ENCODE measurements at places on chromosomes 16 and 17.

- no peak for DNase-seq
These were observed 224.7 kb upstream of the ASIC2 start for GRCh38 chr17:33517746-33518145.

DNA sequence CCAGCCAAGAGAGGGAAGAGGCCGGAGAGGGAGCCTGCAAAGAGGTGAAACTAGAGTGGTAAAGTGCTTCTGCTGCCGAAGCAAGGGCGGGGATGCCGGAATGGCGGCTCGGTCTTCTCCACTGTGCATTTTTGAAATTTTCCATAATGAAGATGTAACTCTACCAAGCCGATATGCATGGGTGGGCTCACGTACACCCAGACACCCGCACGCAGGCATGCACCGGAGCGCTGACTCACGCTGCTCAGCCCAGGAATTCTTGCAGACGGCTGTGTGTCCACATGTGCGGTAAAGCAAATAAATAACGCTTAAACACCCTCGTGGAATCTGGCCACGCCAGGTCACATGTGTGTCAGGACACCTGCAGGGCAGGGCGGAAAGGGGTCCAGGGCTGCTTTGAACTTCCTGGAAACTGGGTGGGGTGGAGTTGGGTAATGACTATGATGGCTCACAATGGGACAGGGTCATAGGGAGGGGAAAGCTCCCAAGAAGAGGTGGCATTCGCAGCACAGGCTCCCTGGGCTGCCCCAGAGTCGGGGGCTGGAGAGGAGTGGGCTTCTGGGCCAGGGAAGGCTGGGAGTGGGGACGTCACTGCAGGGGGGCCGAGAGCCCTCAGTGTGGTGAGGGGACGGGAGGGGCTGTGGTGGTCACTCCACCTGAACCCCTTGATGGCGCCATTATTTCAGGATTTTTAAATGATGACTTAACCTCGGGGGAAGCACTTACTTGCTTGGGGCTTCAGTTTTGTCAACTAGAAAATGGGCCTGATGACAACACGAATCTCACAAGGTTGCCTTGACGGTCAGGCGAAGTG, 265.5 kb downstream of the PARN start:
- DNase-seq, result no peak

GRCh38 chr16:16062023-16062937, 112.9 kb downstream of the ABCC1 start:
- peak; percentile 15 for DNase-seq

DNA sequence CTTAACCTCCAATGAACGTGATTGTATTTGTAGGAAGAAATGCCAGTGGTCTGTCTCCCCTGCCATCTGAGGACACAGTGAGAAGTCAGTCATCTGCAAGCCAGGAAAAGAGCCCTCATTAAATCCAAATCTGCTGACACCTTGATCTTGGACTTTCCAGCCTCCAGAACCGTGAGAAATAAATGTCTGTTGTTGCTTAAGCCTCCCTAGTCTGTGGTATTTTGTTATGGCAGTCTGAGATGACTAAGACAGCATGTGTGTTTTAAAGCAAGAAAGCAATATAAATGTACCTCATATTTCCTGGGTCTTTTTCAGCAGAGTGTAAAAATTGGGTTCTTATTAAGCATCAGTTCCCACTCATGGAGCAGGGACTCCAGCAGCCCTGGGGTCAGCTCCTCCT, 177.9 kb upstream of the NLRP1 start:
- no peak for DNase-seq

DNA sequence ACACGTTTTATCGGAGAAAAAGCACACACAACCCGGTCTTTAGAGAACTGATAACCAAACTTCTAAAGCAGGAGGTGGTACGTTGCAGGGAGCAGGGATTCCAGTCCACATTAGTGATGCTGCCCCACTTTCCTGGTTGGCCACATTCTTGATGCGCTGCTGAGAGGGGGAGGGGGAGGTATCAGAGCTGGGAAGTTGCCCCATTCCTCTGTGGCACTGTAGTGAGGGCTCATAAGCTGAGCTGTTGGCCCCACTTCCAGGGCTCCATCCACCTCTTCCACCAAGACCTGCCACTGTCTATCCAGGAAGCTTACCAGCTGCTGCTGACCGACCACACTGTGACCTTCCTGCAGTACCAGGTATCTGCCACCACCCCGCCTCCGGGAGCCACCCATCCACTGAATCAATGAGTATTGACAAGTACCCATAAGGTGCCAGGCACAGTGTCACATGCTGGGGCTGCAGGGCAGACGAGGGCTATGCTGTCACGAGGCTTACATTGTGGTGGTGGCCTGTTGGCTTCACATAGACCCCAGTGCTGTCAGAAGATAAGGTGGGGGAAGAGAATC, 1.1 kb downstream of the TSEN54 start:
- peak; percentile 30 for DNase-seq

- DNase-seq, result no peak
These were observed 121.7 kb downstream of the SLC39A11 start for GRCh38 chr17:72970797-72971196.

GRCh38 chr17:79590523-79590860, 20.4 kb downstream of the RBFOX3 start:
- DNase-seq, result no peak

DNA sequence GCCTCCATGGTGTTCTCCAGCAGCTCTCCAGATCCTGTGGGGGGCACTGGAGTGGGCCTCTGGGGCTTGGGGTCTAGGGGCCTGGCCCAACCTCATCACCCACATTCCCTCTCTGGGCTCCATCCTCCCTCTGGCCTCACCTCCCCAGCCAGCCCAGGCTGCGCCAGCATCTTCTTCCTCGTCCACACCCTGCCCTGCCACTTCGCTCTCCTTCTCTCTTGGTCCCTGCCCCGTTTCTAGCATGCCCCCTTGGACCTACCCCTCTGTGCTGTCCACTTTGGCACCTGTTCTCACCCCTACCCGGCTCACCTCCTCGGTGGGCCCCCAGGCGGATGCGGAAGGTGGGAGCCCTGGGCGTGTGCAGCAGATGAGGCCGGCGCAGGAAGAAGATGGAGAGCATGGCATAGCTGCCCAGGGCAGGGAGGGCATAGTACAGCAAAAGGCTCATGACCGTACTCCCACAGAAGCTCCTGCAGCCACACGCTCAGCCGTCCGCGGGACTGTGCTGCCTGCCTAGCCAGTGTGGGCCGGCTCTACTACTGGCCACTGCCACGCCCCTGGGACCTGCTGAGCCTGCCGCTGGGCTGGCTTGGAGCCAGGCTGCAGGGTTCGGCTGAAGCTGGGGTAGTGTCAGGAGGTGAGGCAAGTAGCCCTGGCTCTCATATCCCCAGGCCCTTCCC, at the start of gene GDPD3:
TSS of gene GDPD3 (minus strand) at position 507 of the 680 bp plus-strand sequence. CDS start at position 448, 59 bp downstream.
- no peak for DNase-seq

- DNase-seq, result no peak
These were observed 90.6 kb upstream of the CIBAR2 start for GRCh38 chr16:85202631-85203461.

GRCh38 chr17:74199306-74200092, 4.0 kb upstream of the RPL38 start:
- peak; percentile 57 for DNase-seq

- DNase-seq, result no peak
These were observed 584 bp downstream of the TCAP start for GRCh38 chr17:39665642-39666224.

GRCh38 chr17:7217113-7217987, 2.3 kb downstream of the DLG4 start:
- no peak for DNase-seq

GRCh38 chr16:48734220-48734619, 124.2 kb upstream of the N4BP1 start:
- no peak for DNase-seq

DNA sequence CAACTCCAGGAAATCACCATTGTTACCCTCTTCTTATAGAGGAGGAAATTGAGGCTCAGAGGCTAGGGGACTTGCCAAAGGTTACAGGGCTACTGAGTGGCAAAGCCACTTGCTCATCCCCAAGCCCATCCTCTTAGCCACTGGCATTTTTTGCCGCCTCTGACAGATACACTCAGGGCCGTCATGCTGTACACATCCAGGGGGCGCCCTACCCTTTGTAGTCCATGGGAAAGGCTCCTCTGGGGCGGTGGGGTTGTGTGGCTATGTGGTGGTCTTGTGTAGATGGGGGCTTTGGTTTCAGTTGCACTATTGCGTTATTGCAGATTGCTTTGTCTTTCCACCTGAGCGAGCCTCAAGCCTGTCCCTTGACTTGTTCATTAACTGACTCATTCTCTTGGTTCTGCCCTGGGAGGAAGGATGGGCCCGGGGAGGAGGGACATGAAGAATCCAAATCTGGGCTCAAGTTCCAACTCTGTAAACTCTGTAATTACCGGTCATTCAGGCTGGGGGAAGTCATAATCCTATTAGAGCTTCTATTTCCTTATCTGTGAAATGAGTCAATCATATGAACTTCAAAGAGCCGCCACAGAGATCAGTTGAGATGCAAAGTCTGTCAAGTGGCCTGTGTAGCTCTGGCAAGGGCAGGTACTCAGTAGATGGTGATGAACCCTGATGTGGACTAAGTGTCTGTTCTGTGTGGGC, 2.8 kb downstream of the NOS2 start:
- DNase-seq, result no peak

- DNase-seq, result no peak
These were observed 145.6 kb downstream of the AATF start for GRCh38 chr17:37094391-37094790.

GRCh38 chr17:962670-963069, 16.9 kb downstream of the NXN start:
- DNase-seq, result no peak

DNA sequence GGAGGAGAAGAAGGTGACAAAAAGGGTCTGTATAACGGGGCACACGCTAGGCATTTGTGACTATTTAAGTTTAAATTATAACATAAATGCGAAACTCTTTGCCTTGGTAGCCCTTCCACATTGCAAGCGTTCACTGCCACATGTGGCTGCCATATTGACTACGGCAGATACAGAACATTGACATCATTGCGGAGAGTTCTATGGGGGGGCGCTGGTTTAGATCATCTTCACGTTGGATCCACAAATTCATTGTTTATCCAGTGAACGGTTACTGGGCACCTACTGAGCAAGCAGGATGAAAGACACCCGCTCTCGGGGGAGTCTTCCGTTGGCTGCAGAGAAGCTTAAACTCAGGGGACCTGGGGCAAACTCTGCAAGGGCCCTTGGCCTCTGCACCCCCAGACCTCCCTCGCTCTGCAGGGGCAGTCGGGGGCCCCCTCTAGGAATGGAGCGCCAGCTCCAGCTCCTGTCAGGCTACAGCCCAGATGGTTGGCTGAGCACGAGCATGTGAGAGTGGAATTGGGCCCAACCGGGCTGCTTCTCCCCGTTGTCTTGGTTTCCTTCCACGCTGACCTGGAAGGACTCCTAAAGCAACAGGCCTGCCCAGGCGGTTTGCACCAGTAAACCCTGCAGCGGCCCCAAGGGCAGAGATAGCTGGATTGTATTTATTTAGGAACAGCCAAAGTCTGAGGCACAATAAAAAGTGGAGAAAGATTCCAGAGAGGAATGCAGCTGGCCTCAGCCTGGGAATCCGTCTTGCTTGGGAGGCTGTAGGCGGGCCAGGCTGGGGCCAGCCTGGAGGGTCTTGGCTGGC, 172.2 kb downstream of the SEC14L1 start:
- no peak for DNase-seq

DNA sequence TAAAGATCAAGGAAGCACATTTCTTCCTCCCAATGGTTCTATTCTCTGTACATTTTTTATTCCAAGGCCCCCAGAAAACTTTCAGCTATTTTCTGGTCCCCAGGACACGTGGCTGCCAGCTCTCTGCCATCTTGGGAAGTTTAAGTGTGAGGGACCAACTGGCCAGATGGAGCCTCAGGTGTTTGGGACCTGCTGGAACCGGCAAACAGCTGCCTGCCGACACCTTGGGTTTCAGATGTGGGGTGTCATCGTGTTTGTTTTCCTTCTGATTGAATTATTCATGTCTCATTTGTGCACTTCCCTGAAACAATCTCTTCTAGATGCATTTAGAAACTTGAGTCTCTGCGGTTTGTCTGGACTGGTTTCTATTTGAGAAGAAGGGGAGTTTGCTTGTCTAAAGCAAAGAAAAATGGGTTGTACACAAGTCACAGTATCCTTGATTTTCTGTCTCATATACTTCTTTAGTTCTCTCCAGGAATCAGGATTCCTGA, 386.5 kb downstream of the SLC39A11 start:
- no peak for DNase-seq

DNA sequence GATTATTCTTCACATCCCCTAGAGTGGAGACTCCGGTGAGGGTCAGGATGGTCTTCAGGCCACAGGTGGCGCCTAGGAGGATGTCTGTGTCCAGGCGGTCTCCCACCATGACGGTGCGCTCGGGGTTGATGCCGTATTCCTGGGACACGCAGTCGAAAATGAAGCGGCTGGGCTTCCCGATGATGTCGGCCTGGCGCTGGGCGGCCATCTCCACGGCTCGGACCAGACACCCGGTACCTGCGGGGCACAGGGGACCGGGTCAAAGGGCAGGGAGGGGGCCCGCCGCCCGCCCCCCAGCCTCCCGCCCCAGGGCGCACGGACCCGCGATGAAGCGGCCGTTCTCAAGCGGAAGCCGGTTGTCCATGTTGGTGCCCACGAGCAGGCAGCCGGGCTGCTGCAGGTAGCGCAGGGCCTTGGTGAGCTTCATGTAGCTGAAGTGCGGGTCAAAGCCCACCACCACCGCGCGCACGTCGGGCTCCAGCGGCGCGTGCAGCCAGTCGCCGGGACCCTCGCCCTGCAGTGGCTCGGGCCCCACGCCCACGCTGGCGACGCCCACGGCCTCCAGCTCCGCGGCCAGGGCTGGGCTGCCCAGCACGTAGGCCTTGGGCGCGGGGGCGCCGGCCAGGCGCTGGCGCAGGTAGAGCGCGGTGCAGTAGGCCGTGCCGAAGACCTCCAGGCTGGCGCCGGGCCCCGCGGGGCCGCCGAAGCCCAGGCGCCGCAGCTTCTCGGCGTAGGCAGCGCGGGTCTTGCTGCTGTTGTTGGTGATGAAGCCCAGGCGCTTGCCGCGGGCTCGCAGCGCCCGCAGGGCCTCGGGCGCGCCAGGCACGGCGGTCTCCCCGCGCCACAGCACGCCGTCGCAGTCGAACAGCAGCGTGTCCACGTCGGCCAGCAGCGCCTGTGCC, 572 bp downstream of the PGP start:
- DNase-seq, result no peak

DNA sequence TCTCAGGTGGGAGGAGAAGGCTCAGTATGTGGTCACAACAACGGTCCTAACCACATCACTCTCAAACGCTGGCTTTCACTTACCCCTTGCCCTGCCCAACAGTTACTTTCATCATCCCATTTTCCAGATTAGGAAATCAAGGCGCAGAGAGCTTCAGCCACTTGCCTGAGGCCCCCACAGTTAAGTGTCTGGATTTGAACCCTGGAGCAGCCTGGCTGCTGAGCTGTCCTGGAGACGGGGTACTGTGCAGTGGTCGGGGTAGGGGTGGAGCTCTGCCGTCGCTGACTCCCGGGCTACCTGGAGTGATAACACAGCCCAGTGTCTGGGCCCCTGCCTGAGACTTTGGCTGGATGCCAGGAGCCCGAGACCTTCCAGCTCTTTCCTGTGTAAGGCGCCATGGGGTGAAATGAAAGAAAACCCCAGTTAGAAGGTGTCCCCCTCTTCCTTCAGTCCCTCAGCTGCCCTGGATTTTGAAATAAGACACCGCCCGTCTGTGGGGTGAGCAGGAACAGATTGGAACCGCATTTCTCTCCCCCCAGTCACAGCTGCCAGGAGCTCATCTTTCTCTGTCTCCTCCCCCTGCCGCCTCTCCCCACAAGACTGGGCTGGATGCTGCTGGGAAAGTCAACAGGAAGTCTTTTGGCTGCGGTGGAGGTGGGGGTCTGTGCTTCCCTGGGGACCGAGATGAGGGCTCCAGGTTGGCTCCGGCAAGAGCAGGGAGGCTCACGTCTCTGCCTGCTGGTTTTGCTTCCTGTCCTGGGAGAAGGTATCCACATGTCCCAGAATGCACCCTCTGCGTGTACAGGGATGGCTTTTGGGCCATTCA, 280.2 kb downstream of the SEC14L1 start:
- peak; percentile 63 for DNase-seq

GRCh38 chr16:67243481-67243880, 3.8 kb downstream of the FHOD1 start:
- DNase-seq, result no peak
